ENCODE measurements at places on chromosomes 2 and 18.

DNA sequence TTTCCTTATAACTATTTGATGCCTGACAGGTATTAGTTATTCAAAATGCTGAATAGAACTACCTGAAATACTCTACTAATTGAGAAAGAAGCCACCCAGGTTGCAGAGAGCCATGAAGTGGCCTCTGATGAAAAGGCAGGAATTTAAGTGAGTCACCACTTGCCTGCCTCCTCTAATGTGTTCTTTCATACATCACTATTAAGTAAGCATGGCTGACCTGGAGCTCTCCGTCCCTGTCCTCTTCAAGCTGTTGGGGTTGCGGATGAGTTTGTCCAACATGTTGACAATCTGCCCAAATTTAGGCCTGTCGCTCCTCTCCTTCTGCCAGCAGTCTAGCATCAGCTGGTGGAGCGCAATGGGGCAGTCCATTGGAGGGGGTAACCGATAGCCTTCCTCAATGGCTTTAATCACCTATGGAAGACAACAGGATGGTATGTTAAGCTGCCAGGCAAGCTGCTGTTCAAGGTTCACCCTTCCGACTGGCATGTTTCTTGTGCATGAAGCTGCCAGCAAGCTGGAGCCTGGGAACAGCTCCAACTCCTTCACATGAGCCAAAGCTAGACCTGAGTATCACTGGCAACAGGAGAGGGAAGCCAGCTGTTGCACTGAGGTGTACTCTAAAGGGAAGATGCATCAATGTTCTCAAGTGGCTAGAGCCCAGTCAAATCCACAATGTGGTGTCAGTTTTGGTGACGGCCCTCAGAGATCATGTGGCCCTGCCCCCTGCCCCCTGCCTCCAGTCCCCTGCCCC lies 142.2 kb downstream of the EPHA4 start:
- H3K27me3 ChIP-seq, result no peaks in the 10 kb centered on the region
- H3K27ac ChIP-seq, result no peak overlapping the region
- DNase-seq, result no peak
- no peaks in the 10 kb centered on the region for H3K4me1 ChIP-seq
- H3K4me3 ChIP-seq, result no peak overlapping the region
- peaks cover 2% of the 10 kb centered on the region for H3K36me3 ChIP-seq

GRCh38 chr2:45112750-45113149 lies 103.5 kb upstream of the SIX2 start:
- no peaks in the 10 kb centered on the region for H3K36me3 ChIP-seq
- H3K27ac ChIP-seq, result no peak overlapping the region
- H3K4me3 ChIP-seq, result no peak overlapping the region
- DNase-seq, result no peak
- H3K27me3 ChIP-seq, result no peaks in the 10 kb centered on the region

DNA sequence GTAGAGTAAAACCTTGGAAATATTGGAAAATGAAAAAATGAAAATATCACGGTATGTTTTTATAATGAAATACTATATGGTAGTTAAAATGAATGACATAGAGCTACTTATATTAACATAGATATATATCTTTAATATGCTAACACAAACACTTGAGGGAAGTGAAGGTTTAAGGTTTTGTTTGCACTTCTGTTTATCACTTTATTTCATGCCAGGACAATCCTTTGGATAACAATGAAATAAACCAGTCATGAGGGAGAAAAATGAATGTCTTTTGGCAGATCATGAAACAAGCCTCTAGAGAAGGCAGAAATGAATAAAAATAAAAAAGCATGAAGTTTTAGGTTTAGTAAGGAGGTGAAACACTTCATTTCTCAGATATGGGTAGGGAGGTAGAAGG lies 89.9 kb downstream of the BAZ2B start:
- no peaks in the 10 kb centered on the region for H3K36me3 ChIP-seq
- peaks cover 3% of the 10 kb centered on the region for H3K4me1 ChIP-seq

DNA sequence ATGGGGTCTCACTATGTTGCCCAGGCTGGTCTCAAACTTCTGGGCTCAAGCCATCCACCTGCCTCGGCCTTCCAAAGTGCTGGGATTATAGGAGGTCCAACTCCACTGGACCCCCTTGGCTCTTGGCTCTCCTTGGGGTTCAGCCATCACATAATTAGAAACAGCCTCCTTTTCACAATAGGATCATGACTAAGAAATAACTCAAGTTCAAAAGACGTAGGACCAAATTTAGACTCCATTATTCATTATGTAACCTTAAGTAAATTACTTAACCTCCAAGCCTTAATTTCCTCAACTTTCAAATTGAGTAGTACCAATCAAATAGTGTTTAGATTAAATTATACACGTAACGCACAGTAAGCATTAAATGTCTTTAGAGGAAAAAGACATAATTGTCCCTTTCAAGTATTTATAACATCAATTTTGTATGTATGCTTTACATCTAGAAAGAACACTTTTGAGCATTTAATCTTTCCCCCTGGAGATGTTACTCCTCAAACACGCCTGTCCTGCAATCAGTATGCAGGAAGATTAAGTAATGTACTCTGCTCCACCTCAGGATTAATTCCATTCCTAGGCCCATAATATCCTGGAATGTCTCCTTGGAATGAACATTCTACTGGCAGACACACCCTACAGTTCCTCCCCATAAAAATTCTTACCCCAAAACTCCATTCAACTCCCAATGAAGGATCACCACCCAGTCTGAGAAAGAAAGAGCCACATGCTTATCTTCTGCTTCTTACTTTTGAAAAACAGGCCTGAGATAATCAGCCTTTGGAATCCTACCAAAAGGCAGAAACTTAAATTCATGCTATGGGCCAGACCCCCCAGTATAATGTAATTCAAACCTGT lies 49.1 kb downstream of the COBLL1 start:
- H3K4me3 ChIP-seq, result no peak overlapping the region
- H3K36me3 ChIP-seq, result no peaks in the 10 kb centered on the region
- no peaks in the 10 kb centered on the region for H3K27me3 ChIP-seq
- DNase-seq, result no peak
- H3K27ac ChIP-seq, result no peak overlapping the region

- H3K27ac ChIP-seq, result no peak overlapping the region
- H3K4me1 ChIP-seq, result peaks cover 8% of the 10 kb centered on the region
- H3K36me3 ChIP-seq, result no peaks in the 10 kb centered on the region
- no peak overlapping the region for H3K4me3 ChIP-seq
- DNase-seq, result no peak
Observed at GRCh38 chr2:39693245-39693644, 27.5 kb downstream of the TMEM178A start.

- DNase-seq, result peak; percentile 78
- peaks cover 37% of the 10 kb centered on the region for H3K4me1 ChIP-seq
- H3K4me3 ChIP-seq, result peak overlapping the region; percentile 16
- H3K27me3 ChIP-seq, result no peaks in the 10 kb centered on the region
Observed at GRCh38 chr18:13381944-13382365, 163.4 kb downstream of the LDLRAD4 start.

DNA sequence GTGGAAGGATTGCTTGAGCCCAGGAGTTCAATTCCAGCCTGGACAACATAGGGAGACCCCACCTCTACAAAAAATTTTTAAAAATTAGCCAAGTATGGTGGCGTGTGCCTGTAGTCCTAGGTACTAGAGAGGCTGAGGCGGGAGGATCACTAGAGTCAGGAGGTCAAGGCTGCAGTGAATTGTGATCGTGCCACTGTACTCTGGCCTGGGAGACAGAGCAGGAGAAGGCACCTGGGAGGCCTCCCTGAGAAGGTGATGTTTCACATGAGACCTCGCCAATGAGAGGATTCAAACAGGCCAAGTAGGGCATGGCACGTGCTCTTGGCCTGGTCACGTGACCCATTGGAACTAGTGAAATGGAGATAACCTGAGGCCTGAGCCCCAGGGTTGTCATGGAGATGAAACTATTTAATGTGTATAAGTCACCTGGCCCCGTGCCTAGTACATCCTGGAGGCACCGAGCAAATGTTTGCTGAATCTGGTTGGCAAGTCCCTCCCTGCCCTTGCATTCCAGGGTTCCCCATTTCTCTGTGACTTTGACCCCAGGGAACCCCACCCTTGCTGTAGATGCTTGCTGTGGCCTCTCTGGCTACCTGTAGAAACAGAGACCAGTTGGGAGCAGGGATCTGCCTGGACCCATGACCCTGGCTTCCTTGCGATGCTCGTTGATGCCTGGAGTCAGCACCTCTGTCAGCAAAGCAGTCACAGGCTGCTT lies 26.1 kb upstream of the ROCK2 start:
- peaks cover 15% of the 10 kb centered on the region for H3K4me1 ChIP-seq
- peak; percentile 60 for DNase-seq
- H3K36me3 ChIP-seq, result no peaks in the 10 kb centered on the region

GRCh38 chr18:45719106-45719505 lies 4.9 kb upstream of the SLC14A1 start:
- no peak overlapping the region for H3K4me3 ChIP-seq
- no peaks in the 10 kb centered on the region for H3K4me1 ChIP-seq
- no peak overlapping the region for H3K27ac ChIP-seq

DNA sequence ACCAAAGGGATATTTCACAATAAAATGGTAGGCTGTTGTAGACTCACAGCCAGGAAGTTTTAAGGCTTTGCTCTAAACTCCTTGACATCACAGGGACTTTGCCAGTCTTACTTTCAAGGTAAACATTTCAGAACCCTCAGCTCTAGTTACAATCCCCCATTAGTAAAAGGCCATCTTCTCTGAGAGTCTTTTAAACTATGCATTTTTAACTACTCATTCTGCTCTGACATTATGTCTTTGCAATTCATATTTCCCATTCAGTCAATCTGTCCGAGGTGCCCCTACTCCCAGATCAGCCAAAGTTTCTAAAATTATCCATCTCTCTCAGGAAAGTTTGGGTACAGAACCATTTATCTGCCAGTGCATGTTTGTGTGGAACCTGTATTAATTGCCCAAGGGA lies 1094.1 kb downstream of the TDRD15 start:
- H3K4me1 ChIP-seq, result no peaks in the 10 kb centered on the region
- H3K36me3 ChIP-seq, result no peaks in the 10 kb centered on the region
- no peak for DNase-seq
- H3K27me3 ChIP-seq, result no peaks in the 10 kb centered on the region
- H3K27ac ChIP-seq, result no peak overlapping the region
- no peak overlapping the region for H3K4me3 ChIP-seq

GRCh38 chr18:6994056-6994770 lies 123.4 kb downstream of the LAMA1 start:
- no peaks in the 10 kb centered on the region for H3K4me1 ChIP-seq
- no peak for DNase-seq
- no peaks in the 10 kb centered on the region for H3K36me3 ChIP-seq
- H3K27me3 ChIP-seq, result no peaks in the 10 kb centered on the region
- H3K4me3 ChIP-seq, result no peak overlapping the region

GRCh38 chr2:229463841-229464346 lies 192.8 kb upstream of the PID1 start:
- no peak overlapping the region for H3K4me3 ChIP-seq
- H3K36me3 ChIP-seq, result no peaks in the 10 kb centered on the region
- no peaks in the 10 kb centered on the region for H3K4me1 ChIP-seq
- H3K27me3 ChIP-seq, result no peaks in the 10 kb centered on the region
- DNase-seq, result no peak

Measured in left lung (tissue), 14 donors.